ENCODE measurements at places on chromosomes 12 and 14.

DNA sequence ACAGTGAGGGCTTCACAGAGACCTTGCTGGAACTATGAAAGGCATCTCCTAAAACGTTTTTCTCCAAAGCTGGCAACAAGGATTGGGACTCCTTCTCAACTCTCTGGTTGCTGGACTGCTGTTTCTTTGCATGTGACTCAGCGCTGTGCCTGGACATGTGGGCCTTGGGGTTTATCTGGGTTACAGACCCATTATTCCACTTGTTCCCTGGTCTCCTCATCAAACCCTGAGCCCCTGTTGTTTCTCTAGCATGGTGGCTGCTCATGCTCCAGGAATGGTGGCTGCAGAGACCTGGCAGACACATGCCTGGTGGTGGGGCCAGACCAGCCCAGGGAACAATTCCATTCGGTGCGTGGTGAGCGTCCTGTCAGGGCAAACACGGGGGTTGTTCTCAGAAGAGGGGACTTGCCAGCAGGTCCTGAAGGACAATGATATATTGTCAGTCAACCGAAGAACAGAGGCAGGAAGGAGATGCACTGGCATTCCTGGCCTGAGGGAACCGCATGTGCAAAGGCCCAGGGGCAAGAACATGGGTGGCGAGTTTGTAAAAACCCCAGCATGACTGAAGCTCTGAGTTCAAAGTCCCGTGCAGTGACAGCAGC is 320.1 kb upstream of the RTL1 start:
- peaks cover 53% of the 10 kb centered on the region for H3K27me3 ChIP-seq
- H3K4me3 ChIP-seq: no peak overlapping the region
- DNase-seq: no peak
- no peaks in the 10 kb centered on the region for H3K4me1 ChIP-seq
- H3K27ac ChIP-seq: no peak overlapping the region
- no peaks in the 10 kb centered on the region for H3K36me3 ChIP-seq

DNA sequence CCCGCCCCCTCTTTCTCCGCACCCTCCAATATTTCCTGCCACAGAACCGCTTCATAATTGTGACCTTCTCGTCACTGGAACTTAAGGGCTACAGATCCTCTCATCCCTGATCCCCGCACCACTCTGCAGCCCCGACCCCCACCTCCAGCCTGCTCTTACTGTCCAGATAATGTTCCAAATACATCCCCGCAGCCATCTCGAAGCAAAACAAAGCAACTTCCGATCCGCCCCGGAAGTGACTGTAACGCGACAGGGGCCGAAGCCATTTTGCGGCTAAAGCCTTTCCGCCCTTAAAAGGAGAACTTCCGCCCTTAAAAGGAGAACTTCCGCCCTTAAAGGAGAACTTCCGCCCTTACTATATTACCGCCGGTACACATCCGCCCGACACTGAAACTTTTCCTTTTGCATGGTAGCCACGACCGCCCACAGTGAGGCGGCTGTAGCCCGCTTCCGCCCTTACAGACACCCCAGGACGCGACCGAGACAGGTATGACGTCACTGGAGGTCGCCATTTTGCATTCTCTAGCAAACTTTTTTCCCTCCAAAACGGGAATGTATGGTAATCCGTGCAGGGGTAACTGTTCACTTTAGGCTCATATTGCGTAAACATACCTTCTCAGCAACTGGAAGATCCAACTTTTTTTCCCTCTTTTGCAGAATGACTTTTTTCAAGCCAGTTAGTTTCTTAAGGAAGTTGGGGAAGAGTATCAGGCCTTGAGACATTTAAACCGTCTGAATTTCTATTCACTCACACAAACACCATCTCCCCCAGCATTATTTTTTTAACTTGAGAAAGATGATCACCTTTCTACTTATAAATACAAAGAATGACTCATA is at the start of gene ING4:
Gene ING4, minus strand, starts transcription at position 214 of the 837 bp plus-strand sequence. Its CDS starts 18 bp downstream, at position 196.
- DNase-seq: peak; percentile 97
- H3K36me3 ChIP-seq: peaks cover 31% of the 10 kb centered on the region
- H3K27me3 ChIP-seq: no peaks in the 10 kb centered on the region
- peak within 1 kb of the TSS; percentile 81 for H3K27ac ChIP-seq
- H3K4me1 ChIP-seq: peaks cover 23% of the 10 kb centered on the region

- H3K4me3 ChIP-seq: peak overlapping the region; percentile 66
- peaks cover 43% of the 10 kb centered on the region for H3K4me1 ChIP-seq
- peaks cover 87% of the 10 kb centered on the region for H3K27me3 ChIP-seq
- H3K36me3 ChIP-seq: no peaks in the 10 kb centered on the region
Measured at GRCh38 chr12:132603240-132604150, 6.9 kb downstream of the LRCOL1 start.

DNA sequence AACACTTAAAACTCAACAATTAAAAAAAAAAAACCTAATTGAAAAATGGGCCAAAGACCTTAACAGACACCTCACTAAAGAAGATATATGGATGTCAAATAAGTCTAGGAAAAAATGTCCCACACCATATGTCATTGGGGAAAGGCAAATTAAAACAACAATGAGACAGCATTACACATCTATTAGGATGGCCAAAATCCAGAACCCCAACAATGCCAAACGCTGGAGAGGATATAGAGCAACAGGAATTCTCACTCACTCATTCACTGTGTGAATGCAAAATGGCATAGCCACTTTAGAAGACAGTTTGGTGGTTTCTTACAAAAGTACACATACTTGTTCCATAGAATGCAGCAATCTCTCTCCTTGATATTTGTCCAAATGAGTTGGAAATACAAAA is 173.7 kb downstream of the SLC25A21 start:
- no peaks in the 10 kb centered on the region for H3K36me3 ChIP-seq
- H3K4me3 ChIP-seq: no peak overlapping the region
- no peaks in the 10 kb centered on the region for H3K27me3 ChIP-seq
- DNase-seq: no peak

DNA sequence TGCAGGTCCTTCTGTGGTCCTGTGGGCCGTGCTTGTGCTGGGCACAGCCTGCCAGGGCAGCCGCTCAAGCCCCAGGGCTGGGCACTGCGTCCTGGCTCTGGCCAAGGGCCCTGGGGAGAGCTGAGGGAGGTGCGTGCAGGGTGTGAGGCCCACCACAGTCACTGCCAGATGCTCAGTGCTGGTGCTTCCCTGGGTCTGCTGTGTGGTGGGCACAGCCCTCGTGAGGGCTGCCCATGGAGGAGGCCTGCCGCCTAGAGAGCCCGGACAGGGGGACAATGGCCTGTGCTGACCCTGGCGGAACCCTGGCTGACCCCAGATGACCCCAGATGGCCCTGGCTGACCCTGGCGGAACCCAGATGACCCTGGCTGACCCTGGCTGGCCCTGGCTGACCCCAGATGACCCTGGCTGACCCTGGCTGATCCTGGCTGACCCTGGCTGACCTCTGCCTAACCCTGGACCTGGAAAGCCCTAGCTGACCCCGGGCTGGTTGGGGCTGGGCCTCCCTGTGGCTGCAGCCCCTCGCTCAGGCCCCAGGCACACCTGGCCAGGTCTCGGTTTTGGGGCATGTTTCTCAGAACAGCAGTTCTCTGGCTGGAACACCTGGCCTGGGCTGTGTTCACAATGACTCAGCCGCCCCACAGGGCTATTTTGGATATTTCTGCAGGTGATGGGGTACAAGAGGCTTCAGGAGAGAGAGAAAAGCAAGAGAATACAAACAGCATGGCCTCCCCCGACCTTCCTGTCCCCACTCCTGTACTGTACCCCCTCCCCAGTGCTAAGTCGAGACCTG is 55.4 kb downstream of the TMEM121 start:
- H3K27me3 ChIP-seq: no peaks in the 10 kb centered on the region
- no peak overlapping the region for H3K27ac ChIP-seq
- H3K4me3 ChIP-seq: no peak overlapping the region
- H3K4me1 ChIP-seq: no peaks in the 10 kb centered on the region

DNA sequence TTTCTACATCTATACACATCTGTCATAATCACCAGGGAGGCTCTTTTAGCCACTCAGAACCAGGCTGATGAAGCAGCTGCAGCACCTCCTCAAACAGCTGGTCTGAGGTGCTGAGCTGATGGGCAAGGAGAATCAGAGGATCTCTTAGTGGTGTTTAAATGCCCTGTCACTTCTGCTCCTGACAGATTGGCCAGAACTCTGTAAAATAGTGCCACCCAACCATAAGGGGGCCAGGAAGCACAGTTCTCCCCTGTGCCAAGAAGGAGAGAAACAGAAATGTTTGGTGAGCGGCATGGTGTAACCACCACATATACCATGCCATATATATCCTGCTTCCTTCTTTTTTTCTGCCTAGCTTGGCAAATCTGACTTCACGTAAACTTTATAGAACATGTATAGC is 12.8 kb downstream of the SOCS2 start:
- peaks cover 2% of the 10 kb centered on the region for H3K36me3 ChIP-seq
- no peak overlapping the region for H3K27ac ChIP-seq
- no peaks in the 10 kb centered on the region for H3K27me3 ChIP-seq
- peaks cover under 1% of the 10 kb centered on the region for H3K4me1 ChIP-seq
- DNase-seq: no peak

GRCh38 chr14:68553311-68553710 is 239.6 kb downstream of the ZFP36L1 start:
- peak overlapping the region; percentile 75 for H3K27ac ChIP-seq
- no peak overlapping the region for H3K4me3 ChIP-seq
- no peaks in the 10 kb centered on the region for H3K36me3 ChIP-seq
- peaks cover 71% of the 10 kb centered on the region for H3K4me1 ChIP-seq
- H3K27me3 ChIP-seq: no peaks in the 10 kb centered on the region

DNA sequence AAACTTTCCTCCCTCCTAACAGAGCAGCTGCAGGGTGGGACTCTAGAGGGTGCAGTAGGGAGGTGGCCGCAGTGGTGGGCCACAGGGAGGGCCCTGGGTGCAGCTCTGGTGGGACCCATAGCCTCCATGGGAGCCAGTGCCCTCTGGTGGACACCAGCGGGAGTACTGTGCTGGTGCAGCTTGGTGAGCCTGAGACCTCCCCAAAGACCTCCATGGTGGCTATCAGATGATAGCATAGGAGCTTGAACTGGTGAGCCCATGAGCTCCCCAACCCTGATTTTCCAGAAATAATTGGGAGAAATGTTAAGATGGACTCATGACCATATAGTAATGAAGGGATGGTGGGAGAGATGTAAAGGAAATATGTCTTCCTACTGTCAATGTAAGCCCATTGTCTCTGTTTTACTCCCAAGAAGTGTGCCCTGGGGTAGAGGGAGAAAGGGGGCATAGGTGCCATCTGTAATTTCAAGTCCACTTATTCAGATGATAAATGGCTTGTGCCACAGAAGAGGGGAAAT is 98.7 kb downstream of the GAS2L3 start:
- no peaks in the 10 kb centered on the region for H3K36me3 ChIP-seq
- no peak for DNase-seq
- H3K4me1 ChIP-seq: no peaks in the 10 kb centered on the region
- H3K27me3 ChIP-seq: peaks cover 20% of the 10 kb centered on the region

DNA sequence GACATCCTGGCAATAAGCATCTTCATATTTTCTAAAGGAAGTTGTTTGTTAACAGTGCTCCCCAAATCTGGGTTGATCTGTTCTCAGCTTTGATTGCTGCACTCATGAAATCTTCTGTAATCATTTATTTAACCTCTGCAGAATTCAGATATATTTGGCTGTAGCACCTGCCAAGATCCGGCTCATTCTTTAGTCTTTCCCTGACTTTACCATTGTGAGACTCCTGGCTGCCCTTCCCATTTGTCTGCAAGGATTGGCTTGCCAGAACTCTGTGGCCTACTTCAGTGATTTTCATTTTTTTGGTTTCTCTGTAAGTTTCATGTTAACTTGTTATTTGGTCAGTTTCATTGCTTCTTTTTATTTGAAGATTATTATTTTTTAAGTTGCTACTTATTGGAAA is 191.2 kb upstream of the PLXNC1 start:
- DNase-seq: no peak
- no peaks in the 10 kb centered on the region for H3K36me3 ChIP-seq
- H3K4me3 ChIP-seq: no peak overlapping the region
- peaks cover 5% of the 10 kb centered on the region for H3K4me1 ChIP-seq
- no peaks in the 10 kb centered on the region for H3K27me3 ChIP-seq

DNA sequence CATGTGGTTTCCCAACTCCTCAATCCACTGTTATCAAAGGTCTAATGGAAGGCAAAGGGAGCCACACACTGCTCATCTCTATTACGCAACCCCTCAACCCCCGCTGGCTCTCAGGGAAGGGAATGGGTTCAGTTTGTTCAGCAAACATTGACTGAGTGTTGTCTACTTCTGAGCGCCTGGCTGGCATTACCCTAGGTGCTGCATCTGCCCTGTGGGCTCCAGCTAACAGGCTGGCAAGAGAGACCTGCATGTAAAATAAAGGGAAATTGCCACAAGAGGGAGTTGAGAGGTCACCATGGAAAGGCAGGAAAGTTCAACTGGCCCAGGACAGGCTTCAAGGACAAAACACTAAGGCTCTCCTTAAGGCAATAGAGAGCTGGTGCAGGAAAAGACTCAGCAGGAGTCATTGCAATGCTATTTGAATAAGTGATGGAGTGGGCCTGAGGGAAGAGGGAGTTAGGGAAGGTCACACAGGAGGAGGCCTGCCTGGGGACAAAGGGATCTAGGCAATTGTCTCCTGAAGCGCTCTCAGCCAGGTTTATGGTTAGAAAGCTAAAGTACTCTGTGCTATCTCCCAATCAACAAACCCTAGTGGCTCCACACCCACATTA is 5.5 kb upstream of the ZNF740 start:
- H3K27ac ChIP-seq: no peak overlapping the region
- H3K27me3 ChIP-seq: no peaks in the 10 kb centered on the region
- no peak for DNase-seq
- peaks cover 18% of the 10 kb centered on the region for H3K4me1 ChIP-seq

DNA sequence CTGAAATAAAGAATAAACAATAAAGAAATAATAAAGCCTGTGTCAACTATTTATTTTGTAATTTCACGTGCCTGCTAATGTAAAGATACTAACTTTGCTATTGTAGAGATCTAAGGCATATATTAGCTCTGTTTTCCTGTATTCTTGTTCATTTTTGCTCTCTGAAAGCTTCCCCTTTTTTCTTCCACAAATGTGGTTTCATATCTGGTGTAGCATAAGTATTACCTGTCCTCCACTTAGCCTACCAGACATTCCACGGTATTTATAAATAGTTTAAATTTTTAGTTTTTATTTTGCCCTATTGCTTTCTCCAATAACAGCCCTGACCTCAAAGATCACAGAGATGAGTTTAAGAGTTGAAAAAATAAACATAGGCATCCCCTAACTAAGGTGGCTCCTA is 92.6 kb upstream of the ATP2B1 start:
- peaks cover 43% of the 10 kb centered on the region for H3K27me3 ChIP-seq
- H3K4me1 ChIP-seq: no peaks in the 10 kb centered on the region
- H3K36me3 ChIP-seq: no peaks in the 10 kb centered on the region
- no peak overlapping the region for H3K4me3 ChIP-seq
- H3K27ac ChIP-seq: no peak overlapping the region

DNA sequence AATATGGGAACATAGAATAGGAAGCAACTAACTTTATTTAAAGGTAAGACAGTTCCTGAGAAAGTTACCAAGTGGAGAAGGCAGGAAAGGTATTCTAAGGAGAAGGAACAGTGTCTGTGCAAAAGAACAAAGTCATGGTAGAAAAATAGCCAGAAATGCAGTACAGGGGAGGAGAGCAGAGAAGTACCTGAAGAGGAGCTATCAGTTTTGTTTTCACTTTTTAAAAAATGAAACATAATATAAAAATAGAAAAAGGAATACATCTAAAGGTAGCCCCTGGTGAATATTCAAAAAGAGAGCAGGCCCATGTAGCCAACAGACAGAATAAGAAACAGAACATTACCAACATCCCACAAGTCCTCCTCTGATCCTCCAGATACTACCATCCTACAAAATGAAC is 408.7 kb downstream of the ADAMTS20 start:
- no peaks in the 10 kb centered on the region for H3K4me1 ChIP-seq
- no peak overlapping the region for H3K27ac ChIP-seq
- DNase-seq: no peak
